T-helper 2 cell treated with Interferon-gamma antibody and Interleukin-4, amounts not matched to agents 5 μg/mL and 100 μg/mL, for 36 hours (primary cell): ENCODE measurements at places on chromosomes 6 and 20.

GRCh38 chr6:117409420-117409819 lies 16.3 kb downstream of the ROS1 start:
- DNase-seq = no peak

DNA sequence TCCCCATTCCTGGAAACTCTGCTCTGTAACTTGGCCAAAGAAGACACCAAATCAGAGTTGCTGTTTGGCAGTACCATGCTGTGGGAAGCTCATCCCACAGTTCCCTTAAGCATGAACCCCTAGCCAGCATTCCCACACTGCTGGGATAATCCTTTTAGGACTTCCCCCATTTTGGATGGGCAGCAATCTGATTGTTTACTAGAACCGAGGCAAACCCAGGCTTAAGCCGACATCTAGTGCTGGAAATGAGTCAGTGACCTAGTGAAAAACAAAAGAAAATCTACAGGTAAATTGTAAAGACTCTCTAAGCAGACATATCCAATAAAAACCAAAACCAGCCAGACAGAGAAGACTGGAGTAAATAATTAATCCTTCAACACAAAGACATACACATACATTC lies 5.2 kb downstream of the DNAH8 start:
- no peak for DNase-seq

DNA sequence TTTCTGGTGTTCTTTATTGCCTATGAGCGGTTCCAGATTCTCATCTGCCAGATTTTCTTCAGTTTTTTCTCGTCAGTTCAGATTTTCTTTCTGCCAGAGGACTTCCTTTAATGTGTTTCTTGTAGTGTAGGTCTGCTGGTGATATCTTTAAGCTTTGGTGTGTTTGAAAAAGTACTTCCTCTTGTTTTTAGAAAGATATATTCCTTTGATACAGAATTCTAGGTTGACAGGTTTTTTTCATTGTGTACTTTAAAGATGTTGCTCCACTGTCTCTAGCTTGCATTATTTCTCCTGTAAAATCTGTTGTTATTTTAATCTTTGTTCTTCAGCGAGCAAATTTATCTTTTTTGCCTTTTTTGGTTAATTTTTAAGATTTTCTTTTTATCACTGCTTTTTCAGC lies 36.9 kb downstream of the ASXL1 start:
- no peak for DNase-seq

GRCh38 chr6:21845018-21845417 lies 251.5 kb downstream of the SOX4 start:
- DNase-seq = no peak

GRCh38 chr6:138239774-138240173 lies 21.5 kb upstream of the PBOV1 start:
- DNase-seq = no peak

- DNase-seq = no peak
These were observed 305.8 kb upstream of the RSPO3 start for GRCh38 chr6:126812651-126813050.

- DNase-seq = no peak
These were observed 790.1 kb upstream of the SLC35B3 start for GRCh38 chr6:9225441-9225871.

- DNase-seq = no peak
These were observed 48.4 kb downstream of the ZHX3 start for GRCh38 chr20:41268917-41269652.

DNA sequence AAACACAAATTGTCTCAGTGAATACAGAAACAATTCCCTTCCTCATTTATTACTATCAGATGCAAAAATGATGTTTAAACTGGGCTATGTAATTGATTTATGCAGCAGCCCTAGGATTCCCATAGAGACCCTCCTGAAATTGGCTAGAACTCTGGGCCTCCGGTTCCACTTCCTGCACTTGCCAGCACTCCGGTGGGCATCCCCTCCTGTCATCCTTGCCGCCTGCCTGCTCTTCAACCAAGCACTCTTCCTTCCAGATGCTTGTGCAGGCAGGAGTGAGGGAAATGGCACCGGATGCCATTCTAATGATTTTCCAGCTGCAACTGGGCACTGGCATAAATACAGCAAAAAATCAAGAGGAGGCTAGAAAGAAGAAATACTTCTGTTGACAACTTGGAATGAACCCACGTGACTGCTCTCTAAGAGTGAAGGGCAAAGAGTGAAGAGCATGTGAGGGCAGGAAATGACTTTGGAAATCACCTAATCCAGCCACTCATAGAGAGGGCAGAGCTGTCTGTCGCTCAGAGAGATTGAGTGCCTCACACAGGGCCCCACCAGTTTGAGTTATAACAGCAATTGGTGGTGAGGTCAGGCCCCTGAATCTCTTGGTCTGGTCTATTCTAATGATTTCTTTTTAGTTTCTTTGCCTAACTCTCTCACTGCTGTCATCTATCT lies 3.7 kb upstream of the NEDD9 start:
- DNase-seq = peak; percentile 43

DNA sequence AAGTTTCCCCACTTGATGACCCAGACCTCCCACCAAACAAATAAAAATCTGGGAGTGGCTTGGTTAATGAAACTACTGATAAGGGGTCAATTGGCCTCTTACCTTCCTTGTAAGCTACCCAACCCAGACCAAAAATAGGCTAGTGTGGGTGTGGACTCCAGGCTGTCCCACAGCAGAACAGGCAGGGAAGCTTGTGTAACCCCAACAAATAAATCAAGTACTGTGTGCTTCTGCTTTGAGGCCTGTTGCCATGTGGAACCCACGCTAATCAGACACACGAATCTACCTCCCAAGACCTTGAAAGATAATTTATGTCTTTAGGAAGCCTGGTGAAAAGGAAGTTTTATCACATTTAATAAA lies 33.7 kb upstream of the PAQR8 start:
- DNase-seq = no peak

DNA sequence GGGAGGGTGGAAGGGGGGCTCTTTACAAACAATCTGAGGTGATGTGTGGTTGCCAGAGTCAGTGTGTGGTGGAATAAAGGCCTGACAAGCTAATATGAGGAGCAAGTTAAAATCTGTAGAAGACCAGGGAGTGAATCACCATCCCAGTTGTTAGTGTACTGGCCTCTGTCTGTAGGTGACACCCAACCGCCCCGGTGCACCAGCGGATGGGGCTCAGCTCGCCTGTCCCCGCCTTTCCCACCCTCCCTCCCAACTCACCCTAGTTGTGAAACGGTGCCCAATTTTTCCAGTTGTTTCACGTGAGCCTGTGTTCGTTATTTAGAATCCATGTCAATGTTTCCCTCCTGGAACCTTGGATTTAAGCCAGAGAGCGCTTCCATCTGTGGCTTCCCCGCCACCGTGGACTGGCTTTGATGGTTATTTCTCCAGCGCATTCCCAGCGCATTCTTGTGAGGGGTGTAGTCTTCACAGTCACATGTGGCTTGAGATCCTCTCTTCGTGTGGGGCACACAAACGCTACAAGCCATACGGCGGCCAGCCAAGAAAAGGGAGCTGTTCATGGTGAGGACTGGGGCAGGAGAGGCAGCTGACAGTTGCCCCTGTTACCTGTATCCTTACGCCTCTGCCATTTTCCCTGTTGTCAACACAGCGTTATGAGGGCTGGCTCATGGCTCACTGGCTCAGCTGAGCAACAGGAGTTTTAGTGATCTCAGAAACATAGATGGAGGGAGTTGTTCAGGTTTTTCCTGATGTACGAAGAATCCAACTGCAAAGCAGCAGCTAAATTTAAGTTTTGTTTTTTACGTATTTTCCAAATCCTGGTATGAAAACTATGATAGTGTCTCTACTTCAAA lies 137.6 kb downstream of the ZDHHC14 start:
- DNase-seq = no peak

DNA sequence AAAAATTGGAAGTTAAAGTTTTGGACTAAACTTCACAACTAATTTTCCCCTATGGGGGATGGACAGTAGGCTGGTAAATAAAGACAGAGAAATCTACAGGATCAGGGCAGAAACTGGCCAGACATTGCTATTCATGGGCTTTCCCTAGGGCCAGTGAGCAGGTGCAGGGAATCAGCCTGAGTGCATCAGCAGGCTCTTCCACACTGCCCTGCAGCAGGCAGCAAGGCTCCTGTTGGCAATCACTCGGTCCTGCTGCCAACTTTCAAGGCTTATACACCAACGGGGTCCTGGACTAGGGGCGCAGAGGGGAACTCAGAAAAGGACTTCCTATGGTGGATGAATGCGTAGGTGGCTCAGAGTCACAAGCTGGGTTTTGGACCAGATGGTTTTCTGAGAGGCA lies 59.8 kb upstream of the NHSL1 start:
- no peak for DNase-seq

GRCh38 chr20:7392542-7393206 lies 547.6 kb downstream of the HAO1 start:
- no peak for DNase-seq

GRCh38 chr6:3838992-3839867 lies 9.9 kb upstream of the FAM50B start:
- no peak for DNase-seq

- DNase-seq = no peak
These were observed 70.4 kb upstream of the SLC2A12 start for GRCh38 chr6:134122775-134123174.

GRCh38 chr6:114534813-114535212 lies 192.0 kb upstream of the HS3ST5 start:
- DNase-seq = no peak

DNA sequence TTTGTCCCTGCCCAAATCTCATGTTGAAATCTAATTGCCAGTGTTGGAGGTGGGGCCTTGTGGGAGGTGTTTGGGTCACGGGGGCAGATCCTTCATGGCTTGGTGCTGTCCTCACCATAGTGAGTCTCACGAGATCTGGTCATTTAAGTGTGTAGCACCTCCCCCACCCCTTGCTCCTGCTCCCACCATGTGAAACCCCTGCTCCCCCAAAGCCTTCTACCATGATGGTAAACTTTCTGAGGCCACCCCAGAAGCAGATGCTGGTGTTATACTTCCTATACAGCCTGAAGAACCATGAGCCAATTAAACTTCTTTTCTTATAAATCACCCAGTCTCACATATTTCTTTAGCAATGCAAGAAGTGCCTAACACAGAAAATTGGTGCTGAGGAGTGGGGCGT lies 19.9 kb upstream of the THBS2 start:
- DNase-seq = no peak

GRCh38 chr6:45535933-45536332 lies 158.2 kb upstream of the SUPT3H start:
- no peak for DNase-seq

- no peak for DNase-seq
These were observed 3.4 kb downstream of the SNX5 start for GRCh38 chr20:17965042-17965697.

- no peak for DNase-seq
These were observed 50.2 kb downstream of the STK35 start for GRCh38 chr20:2151858-2152281.

GRCh38 chr20:10649797-10650160 lies 24.0 kb downstream of the JAG1 start:
- DNase-seq = no peak

DNA sequence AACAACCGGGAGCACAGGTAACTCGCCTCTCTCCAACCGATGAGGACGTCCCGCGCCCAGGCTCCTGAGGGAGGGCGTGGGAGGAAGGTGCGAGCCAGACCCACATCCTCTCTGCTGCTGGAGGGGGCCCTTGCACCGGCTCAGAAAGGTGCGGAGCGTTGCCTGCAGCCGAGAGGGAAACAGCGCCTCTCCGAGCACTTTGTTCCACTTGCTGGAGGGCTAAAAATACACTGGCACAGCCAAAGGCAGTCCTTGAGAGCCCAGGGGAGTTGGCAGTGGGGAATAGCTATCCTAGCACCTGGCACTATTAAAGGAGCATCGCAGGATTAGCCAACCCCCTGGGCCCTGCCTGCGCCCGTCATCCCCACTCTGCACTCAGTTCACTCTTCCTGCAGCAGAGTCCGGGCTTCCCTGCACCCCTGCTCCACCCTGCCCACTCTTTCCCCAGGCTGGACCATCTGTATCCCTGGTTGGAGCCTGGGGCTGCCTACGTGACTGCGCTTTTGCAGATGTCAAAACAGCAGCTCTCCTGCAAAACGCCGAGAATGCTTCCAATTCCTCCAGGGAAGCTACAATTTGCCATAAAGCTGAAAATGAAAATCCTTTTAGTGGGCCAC lies 108.9 kb downstream of the SNX5 start:
- DNase-seq = no peak

DNA sequence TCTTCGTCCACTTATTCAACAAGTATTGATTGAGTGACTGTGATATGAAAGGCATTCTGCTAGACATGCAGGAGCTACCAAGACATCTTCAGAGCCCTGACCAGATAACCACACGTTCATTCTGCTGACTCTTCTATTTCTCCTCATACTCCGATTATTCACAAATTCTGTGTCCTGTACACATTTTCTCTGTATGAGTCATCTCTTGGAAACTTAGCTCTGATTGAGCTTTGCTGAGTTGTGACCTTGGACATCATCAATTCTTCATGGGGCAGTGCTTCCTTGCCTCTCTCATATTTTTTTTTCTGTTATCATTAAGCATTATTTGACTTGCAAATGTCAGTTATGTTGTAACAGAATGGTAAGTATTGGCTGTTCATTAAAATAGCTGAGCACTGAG lies 351.6 kb upstream of the CNR1 start:
- DNase-seq = no peak

- DNase-seq = no peak
These were observed 31.7 kb downstream of the STX7 start for GRCh38 chr6:132481189-132481588.

GRCh38 chr20:54292185-54292584 lies 84.3 kb downstream of the PFDN4 start:
- DNase-seq = no peak

- peak; percentile 20 for DNase-seq
These were observed 20.8 kb upstream of the HCK start for GRCh38 chr20:32031007-32031958.

DNA sequence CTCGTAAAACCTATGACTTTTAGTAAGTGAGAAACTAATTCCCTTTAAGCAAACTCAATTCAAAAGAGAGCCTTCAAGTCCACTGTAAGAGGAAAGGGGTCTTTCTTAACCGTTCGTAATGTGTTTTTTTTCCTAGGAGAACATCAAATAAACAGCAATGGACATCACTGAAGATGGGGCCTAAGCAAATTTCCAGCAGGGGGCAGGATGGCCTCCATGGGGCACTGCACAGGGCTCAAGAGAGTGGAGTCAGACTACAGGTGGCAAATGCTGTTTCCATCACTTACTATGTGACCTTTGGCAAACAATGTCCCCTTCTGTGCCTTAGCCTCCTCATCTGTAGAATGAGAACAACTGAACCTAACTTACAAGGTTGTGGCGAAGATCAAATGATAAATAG lies 88.7 kb downstream of the ARHGAP18 start:
- no peak for DNase-seq

- DNase-seq = no peak
These were observed 31.3 kb upstream of the TRDN start for GRCh38 chr6:123668063-123668462.

GRCh38 chr20:2163757-2164156 lies 62.1 kb downstream of the STK35 start:
- no peak for DNase-seq
